GM13976 (cell line): ENCODE measurements at places on chromosomes 2 and 18.

- DNase-seq, result no peak
These were observed 469.2 kb upstream of the TNP1 start for GRCh38 chr2:217329023-217329431.

- DNase-seq, result no peak
These were observed 23.4 kb downstream of the SNTG2 start for GRCh38 chr2:974054-974453.

GRCh38 chr2:104433657-104434056, 420.3 kb upstream of the POU3F3 start:
- no peak for DNase-seq

DNA sequence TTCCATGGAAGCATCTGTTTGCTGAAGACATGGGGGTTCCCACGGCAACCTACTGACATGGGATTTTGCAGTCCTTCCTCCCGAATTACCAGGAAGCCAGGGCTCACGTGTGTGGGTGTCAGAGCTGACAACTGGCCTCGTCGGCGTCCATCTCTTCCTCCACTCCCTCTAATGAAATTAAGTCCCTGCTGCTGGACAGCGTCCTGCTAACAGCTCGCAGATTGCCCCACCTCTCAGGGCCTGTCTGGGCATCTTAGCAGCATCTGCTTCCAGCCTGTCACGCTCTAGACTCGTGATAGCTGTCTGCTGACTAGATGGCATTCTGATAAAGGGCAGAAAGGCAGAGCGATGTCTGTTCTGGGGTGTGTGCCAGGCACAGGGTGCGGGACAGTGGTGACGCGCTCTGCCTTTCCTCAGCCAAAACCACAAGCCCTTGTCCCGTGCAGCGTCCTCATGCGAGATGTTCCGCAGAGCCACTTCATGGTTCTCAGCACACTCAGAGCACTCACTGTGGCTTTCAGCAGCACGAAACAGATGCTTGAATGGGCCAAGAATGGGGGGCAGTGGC, 161.1 kb downstream of the ARL4C start:
- DNase-seq, result no peak

GRCh38 chr2:145741636-145742035, 1221.7 kb upstream of the ZEB2 start:
- DNase-seq, result no peak

GRCh38 chr2:128313091-128313836, 5.4 kb downstream of the HS6ST1 start:
- DNase-seq, result no peak

- no peak for DNase-seq
These were observed 79.2 kb upstream of the ST8SIA3 start for GRCh38 chr18:57273194-57273593.

DNA sequence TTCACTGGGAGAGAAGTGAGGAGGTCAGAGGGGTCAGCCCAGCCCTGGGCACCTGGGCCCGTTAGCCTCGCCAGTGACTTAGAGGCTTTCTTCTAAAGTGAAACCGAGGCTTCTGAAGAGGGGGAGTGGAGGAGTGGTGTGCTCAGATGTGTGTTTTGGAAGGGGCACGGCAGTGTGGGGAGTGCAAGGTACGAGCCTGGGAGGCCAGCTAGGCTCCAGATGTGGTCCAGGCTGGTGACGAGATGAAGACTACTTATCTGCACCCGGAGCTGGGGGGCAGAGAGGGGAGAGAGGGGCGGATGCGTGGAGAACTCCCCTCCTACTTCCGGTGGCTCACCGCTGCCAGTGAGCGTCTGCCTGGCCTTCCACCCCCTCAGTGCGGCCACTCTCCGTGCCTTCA, 371.3 kb upstream of the HS6ST1 start:
- DNase-seq, result no peak

GRCh38 chr2:83900862-83901261, 558.2 kb downstream of the SUCLG1 start:
- DNase-seq, result no peak

GRCh38 chr2:134508391-134508790, 210.4 kb downstream of the TMEM163 start:
- DNase-seq, result no peak

DNA sequence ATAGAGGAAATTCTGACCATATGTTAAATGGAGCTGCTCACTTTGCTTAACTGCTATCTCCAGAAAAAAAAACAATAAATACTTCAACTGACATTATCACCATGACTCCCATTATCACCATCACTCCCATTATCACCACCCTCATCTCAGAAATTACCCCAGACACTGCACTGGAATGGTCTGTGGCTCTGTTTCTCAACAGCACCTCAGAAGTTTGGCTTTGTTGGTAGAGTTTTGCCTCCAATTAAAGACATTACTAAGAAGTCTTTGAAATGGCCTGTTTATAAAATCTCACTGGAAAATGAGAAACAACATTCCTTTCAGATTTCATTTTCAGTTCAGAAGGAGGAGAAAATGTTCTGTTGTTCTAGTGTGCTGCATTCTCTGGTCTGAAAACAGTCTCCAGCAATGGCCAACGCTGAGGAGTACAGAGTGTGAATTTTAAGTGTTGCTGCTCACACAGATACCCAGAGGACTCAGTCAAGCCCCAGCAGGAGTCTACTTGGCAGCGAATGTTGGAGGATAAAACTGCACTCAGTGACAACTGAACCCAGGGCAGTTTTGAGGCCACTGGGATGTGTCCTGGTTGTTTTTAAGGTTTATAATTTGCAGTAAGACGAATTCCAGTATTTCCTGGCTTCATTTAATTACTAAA, 364.5 kb upstream of the CDH2 start:
- no peak for DNase-seq

DNA sequence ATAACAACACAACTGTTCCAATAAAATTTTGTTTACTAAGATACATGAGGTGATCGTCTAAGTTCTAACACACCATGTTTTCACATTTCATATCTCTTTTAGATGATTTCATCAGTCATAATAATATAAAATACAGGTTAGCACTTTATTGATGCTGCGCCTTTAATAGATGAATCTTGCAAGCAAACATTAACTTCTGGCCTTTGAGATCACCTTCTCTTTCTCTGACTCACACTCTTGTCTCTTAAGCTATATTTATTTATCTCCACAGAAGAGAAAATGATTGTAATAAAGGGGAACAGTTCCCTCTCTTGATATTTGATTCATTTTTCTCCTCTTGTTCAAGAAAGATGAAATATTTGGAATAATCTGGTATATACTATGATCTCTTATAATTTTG, 603.3 kb upstream of the POU3F3 start:
- DNase-seq, result no peak

DNA sequence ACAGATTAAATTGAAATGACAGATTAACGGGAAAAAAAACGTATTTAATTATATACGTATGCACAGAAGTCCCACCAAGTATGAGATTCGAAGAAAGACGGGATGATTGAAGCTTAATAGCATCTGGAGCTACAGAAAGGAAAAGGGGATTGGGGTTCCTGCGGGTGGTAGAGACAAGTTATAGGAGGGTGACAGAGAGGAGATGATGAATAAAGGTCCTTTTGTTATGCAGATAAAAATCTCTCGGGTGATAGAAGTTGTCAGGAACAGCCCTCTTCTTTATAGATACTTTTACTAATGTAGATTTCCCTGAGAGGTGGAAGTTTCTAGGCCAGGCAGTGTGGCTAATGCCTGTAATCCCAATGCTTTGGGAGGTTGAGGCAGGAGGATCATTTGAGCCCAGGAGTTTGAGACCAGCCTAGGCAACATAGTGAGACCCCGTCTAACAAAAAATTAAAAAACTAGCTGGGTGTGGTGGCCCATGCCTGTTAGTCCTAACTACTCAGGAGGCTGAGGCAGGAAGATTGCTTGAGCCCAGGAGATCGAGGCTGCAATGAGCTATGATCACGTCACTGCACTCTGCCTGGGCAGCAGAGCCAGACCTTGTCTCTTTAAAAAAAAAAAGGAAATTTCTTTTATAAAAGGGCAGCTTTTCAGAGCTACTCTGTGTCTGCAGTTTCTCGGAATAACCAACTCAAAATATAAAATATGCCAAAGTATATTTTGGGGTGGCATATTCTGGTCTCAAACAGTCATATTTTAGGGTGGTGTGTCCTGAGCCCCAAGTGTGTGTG, 113.0 kb downstream of the STPG4 start:
- no peak for DNase-seq

- DNase-seq, result no peak
These were observed 2070.4 kb upstream of the CELF4 start for GRCh38 chr18:39635966-39636365.

DNA sequence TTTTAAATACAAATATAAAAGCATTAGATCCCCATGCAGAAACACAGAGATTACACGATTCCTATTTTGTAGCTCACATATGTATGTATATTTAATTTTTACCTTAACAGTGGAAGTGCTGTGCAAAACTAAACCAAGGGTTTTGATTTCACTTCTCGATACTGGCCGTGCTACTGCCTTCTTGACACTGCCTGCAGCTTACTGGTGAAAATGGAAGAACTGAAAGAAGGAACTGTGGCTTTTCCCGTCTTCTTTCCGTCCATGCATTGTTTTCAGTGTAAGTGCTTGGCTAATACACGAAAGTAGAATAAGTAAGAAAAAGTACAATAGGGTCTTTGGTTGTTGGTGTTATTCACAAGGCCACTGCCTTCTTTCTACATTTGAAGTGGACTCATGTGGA, 129.5 kb downstream of the NDUFA10 start:
- no peak for DNase-seq

DNA sequence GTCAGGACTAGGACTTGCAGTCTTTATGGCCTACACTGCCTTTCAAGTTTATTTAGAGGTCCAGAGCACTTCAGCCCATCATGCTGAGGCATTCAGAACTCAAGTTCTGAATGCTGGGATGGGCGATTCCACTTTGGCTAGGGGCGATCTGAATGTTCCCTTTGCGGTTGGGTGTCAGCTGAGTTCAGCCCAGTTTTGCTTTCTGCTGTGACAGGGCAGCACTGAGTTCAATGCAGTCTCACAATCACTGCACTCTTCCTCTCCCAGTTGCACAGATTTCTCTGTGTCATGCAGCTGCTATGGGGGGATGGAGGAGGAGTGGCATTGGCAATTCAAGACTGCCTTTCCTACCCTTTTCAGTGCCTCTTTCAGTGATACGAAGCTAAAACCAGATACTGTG, 1232.0 kb upstream of the FAM98A start:
- no peak for DNase-seq

- no peak for DNase-seq
These were observed 1.4 kb upstream of the ZNF804A start for GRCh38 chr2:184596819-184597411.

DNA sequence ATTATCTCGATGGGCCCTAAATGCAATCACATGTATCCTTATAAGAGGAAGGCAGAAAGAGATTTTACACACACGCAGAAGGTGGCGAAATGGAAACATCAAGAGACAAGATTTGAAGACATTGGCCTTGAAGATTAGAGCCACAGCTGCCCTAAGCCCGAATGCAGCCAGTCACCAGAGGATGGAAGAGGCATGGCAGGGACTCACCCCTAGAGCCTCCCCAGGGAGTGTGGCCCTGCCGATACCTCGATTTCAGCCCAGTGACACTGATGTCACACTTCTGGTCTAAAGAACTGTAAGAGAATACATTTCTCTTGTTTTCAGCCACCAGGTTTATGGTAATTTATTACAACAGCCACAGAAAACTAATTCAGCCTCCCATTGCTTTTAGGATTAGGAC, 17.4 kb downstream of the TTC39C start:
- no peak for DNase-seq

GRCh38 chr2:171146633-171147032, 14.1 kb downstream of the TLK1 start:
- no peak for DNase-seq

DNA sequence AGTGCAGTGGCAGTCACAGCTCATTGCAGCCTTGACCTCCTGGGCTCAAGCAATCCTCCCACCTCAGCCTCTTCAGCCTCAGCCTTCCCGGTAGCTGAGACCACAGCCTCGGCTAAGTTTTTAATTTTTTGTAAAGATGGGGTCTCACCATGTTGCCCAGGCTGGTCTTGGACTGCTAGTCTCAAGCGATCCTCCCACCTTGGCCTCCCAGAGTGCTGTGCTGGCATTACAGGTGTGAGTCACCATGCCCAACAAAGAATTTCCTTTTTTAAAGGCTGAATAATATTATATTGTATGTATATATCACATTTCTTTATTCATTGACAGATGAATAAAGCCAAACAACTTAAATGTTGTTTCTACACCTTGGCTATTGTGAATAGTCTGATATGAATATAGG, 42.5 kb downstream of the MOB4 start:
- no peak for DNase-seq

DNA sequence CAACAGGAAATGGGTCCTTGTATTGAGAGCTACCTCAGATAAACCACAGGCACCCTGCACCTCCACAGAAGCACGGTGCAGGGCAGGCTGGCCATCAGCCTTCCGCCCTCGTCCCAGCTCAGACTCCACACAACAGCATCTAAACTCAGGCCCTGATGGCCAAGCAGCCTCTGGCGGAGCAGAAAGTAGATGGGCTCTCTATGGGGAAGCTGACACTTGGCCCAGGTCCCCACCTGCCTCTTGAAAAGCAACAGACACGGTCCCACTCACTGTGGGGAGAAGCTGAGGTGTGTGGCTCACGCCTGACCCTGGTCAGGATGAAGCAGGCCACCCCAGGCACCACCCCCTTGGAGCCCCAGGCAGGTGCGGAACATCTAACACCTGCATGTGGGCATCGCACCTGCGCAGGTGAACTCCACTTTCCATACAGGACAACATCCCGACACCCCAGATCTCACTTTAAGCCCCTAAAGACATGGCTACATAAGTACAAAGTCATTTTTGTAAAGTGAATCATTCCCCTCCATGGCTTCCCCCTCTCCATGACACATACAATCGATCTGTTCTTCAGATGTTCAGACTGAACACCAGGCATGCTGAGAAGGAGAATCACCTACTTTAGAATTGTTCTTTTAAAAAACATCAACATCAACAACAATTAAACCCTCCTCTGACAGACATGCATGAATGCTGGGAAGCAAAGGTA, 208.4 kb downstream of the ZBTB7C start:
- DNase-seq, result no peak

GRCh38 chr2:143633419-143633818, 504.2 kb downstream of the ARHGAP15 start:
- DNase-seq, result no peak

DNA sequence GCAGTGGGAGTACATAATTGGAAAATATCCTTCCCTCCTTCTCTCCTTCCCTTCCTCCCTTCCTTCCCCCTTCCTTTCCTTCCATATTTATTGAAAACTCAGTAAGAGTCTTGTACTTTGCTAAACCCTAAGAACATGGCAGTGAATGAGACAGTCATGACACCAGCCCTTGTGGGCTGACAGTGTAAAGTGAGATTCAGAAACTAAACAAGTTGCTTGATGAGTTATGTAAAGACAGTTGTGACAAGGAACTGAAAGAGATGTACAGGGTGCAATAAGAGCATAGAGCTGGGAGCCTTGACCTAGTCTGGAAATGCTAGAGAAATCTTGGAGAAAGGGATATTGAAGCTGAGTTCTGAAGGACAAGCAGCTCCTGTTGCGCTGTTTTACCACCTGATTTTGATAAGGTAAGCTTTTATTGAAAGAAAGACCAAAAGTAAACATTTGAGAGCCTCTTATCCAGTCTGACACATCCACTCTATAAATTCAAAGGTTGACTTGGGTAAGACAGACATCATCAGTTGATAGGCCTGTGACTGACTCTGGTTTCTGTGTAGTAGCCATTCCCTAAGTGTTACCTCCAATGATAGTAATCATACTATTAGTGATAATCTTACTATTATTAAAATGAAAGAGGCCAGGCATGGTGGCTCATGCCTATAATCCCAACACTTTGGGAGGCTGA, 66.5 kb upstream of the SKOR2 start:
- DNase-seq, result no peak
